Gastroesophageal sphincter (tissue), 4 donors: ENCODE measurements at places on chromosomes 1 and 21. TPM values are rescaled to one million over a fixed set of nuclear protein-coding genes. Genes with fewer than 3 reads are reported as not detected.
A peak's percentile ranks its signal among the peaks of the same experiment; 100 is the strongest.

Gene PCSK9
- not detected for total RNA-seq

Gene APOBEC4
- total RNA-seq = not detected

- no peak for ATAC-seq
These were observed 38.6 kb downstream of the C21orf91 start for GRCh38 chr21:17780539-17780938.

- no peak for ATAC-seq
These were observed 160.5 kb downstream of the PTBP2 start for GRCh38 chr1:96882096-96882495.

Gene SLC6A9
- 9.5 TPM for total RNA-seq

- ATAC-seq = no peak
These were observed 5.7 kb downstream of the MRTO4 start for GRCh38 chr1:19257178-19257914.

- ATAC-seq = no peak
These were observed 11.1 kb downstream of the PTPRC start for GRCh38 chr1:198649968-198650338.

- no peak for ATAC-seq
These were observed 520.2 kb downstream of the PTPRU start for GRCh38 chr1:29756498-29756897.

DNA sequence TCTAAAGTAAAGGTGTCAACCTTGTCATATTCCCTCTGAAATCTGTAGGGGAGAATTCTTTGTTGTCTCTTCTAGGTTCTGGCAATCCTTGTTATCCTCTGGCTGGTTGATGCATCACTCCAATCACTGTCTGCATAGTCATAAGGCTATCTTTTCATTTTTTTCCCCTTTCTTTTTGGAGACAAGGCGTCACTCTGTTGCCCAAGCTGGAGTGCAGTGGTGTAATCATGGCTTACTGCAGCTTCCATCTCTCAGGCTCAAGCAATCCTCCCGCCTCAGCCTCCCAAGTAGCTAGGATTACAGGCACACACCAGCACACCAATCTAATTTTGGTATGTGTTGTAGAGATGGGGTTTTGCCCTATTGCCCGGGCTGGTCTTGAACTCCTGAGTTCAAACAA is 12.9 kb downstream of the DPYD start:
- no peak for ATAC-seq

Gene CBR3
- total RNA-seq = 16.7 TPM

GRCh38 chr1:180814258-180814657 is 98.4 kb upstream of the KIAA1614 start:
- ATAC-seq = no peak

Gene MPL
- total RNA-seq = 1.1 TPM

GRCh38 chr1:233395863-233396646 is 68.5 kb downstream of the MAP3K21 start:
- no peak for ATAC-seq

DNA sequence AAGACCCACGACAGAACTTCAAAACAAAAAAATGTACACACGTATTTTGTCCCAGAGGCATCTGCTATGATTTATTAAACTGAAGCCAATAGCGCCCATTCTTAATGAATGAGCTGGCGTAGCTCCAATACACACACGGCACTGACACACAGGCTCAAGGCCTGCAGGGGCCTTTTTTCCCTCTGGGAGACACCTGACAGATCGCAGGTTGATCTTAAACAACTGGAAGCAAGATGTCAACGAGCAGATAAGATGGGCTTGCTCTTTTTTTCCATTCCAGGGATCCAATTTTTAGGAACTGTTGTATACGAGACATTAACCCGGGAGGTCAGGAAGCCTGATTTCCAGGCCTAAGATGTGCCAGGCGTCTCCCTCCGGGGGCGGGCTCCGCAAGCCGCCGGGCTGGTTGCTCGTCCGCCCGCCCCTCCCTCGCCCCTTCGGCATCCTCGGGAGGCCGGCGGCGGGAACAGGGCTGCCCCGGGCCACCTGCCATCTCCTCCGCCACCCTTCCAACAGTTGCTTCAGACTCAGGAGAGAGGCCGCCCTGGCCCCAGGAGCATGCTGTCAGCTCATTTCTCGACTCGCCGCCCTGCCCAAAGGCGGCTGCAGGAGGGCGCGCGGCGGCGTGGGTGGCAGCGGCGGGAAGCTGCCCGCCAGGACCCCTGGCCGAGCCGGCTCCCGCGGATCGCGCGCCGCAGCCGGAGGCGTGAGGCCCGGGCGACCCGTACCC is 735 bp downstream of the TTC13 start:
- ATAC-seq = no peak

GRCh38 chr1:51061231-51061918 is 40.7 kb upstream of the C1orf185 start:
- ATAC-seq = no peak

- ATAC-seq = no peak
These were observed 221.2 kb upstream of the PTGFR start for GRCh38 chr1:78269591-78269990.

DNA sequence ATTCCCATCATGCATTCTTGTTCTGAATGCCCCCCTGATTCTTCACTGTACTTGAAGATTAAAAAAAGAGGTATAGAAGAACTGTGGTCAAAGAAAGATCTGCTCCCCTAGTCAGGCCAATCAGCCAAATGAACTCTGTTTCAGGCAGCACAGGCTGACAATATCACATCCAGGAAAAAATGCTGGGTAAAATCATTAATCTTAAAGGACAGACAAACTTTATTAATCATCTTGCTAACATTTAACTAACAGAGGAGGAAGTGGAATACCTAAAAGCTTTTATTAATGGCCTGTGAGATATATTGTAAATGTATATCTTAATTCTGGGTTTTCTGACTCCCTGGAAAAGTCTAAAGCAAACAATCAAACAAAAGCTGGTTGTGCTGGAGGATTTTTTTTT is 660.5 kb upstream of the PRMT6 start:
- no peak for ATAC-seq

- no peak for ATAC-seq
These were observed 563.9 kb upstream of the NR5A2 start for GRCh38 chr1:199463521-199464127.

Gene ALG14
- total RNA-seq = 0.62 TPM

GRCh38 chr21:18954441-18954844 is 550.9 kb upstream of the TMPRSS15 start:
- no peak for ATAC-seq

GRCh38 chr1:223780949-223781348 is 64.8 kb downstream of the TP53BP2 start:
- no peak for ATAC-seq

GRCh38 chr1:212486619-212486975 is 53.9 kb downstream of the NENF start:
- ATAC-seq = no peak

- ATAC-seq = no peak
These were observed 65.7 kb downstream of the NPHS2 start for GRCh38 chr1:179510038-179510437.

DNA sequence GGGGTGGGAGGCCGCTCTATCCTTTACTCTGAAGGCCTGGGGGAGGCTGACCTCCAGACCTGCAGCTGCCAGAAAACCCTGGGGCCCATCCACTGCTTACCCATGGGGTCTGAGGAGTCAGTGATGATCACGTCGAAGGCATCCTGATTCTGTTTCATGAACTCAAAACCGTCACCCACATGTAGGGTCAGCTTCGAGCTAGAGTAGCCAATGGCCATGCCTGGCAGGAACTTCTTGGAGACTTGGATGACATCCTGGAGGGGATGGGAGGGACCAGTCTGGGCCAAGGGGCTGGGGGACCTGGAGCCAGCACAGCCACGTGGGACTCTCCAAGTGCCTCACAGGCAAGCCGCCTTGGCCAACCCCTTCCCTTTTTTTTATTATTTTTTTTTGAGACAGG is 3.3 kb downstream of the SRM start:
- no peak for ATAC-seq

GRCh38 chr1:243946946-243947345 is 96.9 kb upstream of the AKT3 start:
- no peak for ATAC-seq

Gene PODN
- total RNA-seq = 60.4 TPM

Gene KCND3
- total RNA-seq = 36.2 TPM

Gene SPRR5
- not detected for total RNA-seq

GRCh38 chr1:217134857-217135568 is 411.8 kb upstream of the ESRRG start:
- ATAC-seq = no peak

- ATAC-seq = peak; percentile 27
These were observed 614 bp upstream of the CACNA1E start for GRCh38 chr1:181482521-181483284.

GRCh38 chr1:234325878-234326496 is 47.3 kb upstream of the COA6 start:
- no peak for ATAC-seq

DNA sequence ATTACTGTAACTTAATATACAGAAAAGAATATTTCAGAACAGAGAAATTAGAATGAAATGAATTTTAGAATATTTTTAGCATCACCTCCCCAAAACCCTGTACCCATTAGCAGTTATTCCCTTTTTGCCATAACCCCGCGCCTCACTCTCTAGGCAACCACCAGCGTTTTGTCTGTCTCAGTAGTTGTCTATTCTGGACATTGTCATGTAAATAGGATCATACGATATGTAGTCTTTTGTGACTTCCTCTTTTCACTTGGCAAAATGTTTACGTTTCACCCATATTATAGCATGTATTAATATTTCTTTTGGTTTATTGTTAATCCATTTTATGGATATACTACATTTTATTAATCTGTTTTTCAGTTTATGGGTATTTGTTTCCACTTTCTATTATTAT is 24.9 kb downstream of the SOAT1 start:
- ATAC-seq = no peak

Gene RORC
- 0.13 TPM for total RNA-seq

GRCh38 chr21:46316708-46317324 is 6.9 kb downstream of the C21orf58 start:
- no peak for ATAC-seq

Gene SERPINC1
- not detected for total RNA-seq

DNA sequence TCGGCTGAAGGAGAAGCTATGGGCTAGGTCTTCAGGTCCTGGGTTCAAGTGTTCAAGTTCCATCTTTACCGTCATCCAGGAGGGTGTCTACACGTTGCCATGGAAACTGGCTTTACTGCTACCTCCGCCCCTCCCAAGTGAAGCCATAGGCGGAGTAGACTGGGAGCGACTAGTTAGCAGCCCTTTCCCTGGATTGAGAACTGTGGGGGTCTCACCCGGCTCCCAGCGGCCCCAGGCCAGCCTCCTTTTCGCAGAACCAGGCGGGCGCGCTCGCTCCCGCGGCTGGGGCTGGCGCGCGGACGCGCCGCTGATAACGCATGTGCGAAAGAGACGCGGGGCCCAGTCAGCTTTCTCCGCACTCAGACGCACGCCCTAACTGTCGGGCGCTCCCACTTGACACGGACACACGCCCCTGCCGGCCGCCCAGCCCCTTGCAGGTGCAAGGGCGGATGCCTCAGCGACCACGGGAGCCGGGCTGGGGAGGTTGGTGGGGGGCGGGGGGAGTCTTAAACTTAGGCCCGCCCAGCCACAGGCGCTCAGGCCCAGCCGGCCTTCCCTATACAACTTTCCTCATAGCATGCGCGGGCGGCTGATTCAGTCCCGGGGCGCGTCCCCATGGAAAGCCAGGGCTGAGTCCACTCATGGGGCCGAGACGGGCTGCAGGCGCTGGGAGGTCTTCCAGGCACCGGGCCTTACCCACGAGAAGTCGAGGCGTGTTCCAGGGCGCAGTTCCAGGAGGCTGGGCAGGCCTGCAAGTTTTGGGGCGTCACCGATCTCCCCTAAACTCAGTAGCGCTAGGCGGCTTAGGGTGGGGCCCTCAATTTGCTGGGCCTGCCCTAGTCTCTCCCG is 7.4 kb downstream of the EFNA4 start:
- peak; percentile 87 for ATAC-seq

DNA sequence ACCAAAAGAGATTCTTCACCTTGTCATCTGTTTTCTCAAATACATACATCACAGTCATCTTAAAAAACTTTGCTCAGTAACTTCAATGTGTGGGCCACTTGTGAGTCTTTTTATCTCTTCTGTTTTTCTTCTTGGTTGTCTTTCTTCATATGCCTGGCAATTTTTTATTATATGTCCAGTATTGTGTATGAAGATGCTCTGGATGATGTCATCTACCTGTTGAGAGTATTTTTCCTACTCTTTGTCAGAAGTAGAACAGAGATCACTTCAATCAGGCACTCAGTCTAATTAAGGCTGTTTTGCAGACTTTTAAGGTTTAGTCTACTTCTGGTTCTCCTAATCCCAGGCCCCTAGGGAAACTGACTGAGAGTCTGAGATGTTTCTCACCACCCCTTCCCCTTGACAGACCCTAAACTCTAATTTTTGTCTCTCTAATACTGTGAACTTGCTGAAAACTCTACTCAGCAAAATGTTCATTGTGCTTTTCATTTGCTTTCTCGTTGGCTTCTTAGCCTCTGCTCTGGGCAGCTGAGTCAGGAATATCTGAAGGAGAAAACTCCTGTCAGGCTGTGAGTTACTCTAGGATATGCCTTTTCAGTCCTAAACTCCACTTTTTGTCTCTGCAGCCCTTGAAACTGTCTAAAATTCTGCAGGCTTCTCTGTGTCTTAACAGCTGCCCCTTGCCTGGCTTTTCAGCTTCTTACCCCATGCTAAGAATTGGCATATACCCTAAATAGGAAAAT is 33.0 kb upstream of the DNAJC6 start:
- no peak for ATAC-seq

Gene AKR7A3
- 1.6 TPM for total RNA-seq

Gene MEX3A
- total RNA-seq = 0.54 TPM

GRCh38 chr1:116020668-116021272 is 44.5 kb downstream of the SLC22A15 start:
- ATAC-seq = no peak

DNA sequence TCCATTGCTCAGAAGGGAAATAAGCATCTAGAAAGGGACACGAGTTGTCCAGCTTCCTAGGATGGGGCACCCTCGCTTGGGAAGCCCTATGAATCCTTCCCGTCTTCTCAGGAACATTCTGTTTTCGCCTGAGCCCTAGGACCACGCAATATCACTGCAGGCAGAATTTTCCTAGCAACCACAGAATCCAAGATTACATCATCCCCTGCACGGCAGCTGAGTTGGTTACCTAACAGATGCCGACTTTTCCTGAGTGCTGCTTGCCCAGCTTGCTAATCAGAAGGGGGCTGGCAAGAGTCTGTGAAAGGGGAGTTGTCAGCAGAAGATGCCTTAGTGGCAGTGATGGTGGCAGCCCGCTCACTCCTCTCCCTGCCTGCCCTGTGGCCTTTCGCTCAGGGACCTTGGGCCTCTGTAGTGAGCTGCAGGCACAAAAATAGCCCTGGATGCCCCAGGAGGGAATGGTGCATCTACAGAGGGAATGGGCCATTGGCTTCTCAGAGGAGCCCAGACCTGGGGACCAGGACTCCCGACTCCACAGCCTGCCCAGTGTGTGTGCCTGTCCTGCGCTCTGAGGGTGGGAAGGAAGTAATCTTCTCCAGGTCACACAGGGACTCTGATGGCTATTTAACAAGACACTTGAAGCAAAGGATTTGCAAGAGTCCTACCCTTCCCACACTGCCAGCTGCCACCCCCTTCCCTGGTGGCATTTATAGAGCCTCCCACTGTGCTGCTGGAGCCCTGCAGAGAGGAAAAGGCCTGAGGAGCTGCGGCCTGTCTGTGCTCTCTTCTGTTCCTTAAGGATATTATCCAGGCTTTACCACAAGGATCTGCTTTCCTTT is 28.9 kb upstream of the CLSTN1 start:
- ATAC-seq = peak; percentile 63

GRCh38 chr1:92705446-92705845 is 79.5 kb downstream of the EVI5 start:
- ATAC-seq = no peak
